NCI-H774 (cell line): ENCODE measurements at places on chromosomes 1 and 21.

GRCh38 chr21:45114475-45114874 is 40.1 kb downstream of the ADARB1 start:
- DNase-seq = no peak

DNA sequence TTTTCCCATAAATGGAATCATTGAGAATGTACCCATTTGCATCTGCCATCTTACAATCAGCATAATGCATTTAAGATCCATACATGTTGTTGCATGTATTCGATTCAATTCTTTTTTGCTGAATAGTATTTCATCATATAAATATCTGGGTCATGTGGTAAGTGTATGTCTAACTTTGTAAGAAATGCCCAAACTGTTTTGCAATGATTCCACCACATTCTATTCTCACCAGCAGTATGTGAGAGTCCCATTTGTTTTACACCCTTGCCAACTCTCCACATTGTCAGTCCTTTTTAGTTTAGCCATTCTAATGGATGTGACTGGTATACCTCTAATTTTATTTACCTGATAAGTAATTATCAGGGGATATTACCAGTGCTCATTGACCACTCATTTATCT is 115.8 kb upstream of the PBX1 start:
- no peak for DNase-seq

DNA sequence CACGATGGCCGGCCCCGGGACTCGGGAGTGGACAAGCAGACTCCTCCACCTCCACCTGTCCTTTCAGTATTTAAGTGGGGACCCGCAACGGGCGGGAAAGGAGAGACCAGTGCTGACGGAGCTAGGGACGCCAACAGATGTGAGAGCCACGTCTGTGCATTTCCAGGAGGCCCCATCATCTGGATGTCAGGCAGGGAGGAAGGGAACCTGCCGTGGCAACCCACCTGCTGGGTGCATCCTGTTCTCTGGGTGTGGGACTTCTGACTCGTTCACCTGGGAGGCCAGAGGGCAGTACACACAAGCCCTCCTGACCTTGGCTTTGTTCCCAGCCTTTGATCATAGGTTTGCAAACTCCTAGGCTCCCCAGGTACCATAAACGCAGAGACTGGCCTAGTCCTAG is 5.6 kb upstream of the PCBP3 start:
- no peak for DNase-seq

DNA sequence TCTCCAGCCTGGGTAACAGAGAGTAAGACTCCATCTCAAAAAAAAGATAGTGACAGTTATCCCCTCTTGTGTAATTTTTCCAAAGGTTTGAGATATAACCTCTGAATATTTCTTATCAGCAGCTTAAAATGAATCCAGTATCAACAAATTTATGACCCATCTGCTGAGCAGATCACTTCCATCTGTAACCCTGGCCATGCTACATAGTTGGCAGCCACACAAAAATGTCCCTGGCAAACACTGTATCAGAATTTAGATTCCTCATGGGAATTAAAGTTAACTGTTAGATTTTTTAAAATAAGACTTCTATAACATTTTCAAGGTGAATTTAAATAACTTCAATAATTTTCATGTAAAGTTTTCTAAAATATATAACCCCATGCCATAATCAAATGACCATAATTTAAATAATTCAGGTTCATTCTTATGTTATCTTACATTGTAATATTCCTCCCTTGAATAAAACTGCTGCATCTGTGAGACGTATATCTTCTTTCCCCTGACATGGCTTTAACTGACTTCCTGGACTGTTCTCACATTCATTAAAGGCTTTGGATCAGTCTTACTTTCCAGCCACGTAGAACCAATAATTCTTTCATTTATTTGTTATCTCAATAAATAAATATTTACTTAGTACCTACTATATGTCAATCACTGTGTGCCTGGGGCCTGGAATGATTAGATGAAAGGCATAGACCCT is 5.3 kb upstream of the PRPF38B start:
- no peak for DNase-seq

DNA sequence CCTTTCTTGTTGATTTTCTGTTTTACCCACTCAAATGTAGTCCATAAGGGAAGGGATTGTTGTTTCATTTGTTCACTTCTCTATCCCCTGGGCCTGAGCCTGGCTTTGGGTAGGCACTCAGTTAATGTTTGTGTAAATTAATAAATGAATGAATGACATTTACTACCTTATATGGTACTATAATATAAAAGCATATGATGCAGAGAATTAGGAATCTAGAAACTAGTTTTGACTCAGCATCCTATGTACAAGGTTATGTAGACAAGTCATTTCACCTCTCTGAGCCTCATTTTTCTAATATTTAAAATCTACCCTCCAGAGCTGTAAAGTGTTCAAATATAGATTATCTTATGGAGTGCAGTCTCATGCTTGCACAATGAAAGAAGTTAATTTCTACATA is 68.9 kb upstream of the S1PR1 start:
- no peak for DNase-seq

GRCh38 chr1:21520899-21521716 is 11.9 kb downstream of the ALPL start:
- no peak for DNase-seq

DNA sequence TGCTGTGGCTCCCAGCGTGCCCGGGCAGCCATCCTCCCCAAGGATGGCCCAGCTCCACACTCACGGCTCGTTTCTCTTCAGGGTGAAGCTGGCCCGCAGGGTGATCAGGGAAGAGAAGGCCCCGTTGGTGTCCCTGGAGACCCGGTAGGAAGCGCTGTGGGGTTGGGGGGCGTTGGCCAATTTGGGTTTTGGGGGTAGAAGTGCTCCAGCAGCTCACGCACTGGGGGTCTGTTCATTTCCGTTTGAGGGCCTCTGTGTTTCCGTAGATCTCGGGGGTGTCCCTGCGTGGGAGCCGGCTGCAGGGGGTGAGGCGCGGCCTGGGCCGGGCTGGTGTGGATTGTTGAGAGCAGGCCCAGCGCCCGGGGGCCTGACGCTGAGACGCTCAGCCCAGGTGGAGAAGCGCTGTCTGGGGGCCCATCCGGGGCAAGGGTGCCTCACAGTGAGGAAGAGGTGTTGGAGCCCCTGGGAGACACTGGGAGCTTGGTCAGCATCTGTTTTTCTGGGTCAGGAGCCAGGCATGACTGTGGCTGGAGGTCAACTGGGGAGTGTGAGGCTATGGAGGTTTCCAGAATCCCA is 12.6 kb downstream of the COL6A1 start:
- DNase-seq = no peak
